Pancreas (tissue), 10 donors: ENCODE measurements at places on chromosomes 11 and 22.

- no peaks in the 10 kb centered on the region for H3K27me3 ChIP-seq
- H3K4me3 ChIP-seq = no peak overlapping the region
- peaks cover 13% of the 10 kb centered on the region for H3K4me1 ChIP-seq
- peaks cover 7% of the 10 kb centered on the region for H3K36me3 ChIP-seq
- no peak for DNase-seq
- H3K27ac ChIP-seq = peak overlapping the region; percentile 18
Measured at GRCh38 chr11:34650528-34650927, 29.6 kb downstream of the EHF start.

DNA sequence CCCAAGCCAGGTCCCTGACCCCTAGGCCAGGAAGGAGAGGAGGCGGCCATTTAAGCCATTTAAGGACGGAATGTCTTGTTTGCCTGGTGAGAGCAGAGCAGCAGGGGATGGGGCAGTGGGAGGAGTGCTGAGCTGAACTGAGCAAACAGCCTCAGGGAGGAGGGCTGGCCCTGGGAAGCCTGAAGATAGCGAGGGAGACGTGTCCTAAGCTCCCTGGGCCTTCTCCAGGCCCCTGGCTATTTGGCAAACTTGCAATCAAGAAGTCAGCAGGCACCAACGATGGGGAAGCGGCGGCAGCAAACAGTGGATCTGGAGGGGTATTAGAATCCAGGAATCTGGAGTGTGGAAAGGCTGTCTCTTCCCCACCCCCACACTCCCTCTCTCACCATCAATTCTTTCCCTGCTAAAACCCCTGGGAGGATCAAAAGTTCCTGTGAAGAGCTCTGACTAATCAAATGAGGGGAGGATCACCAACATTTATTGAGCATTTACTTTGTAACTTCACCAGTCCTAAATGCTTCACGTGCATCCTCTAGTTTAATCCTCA, 8.8 kb downstream of the BCL9L start:
- peak; percentile 80 for DNase-seq
- peak overlapping the region; percentile 55 for H3K27ac ChIP-seq
- H3K36me3 ChIP-seq = no peaks in the 10 kb centered on the region
- no peak overlapping the region for H3K4me3 ChIP-seq
- no peaks in the 10 kb centered on the region for H3K27me3 ChIP-seq

GRCh38 chr11:59267736-59268475, 55.2 kb upstream of the MPEG1 start:
- no peak for DNase-seq
- no peak overlapping the region for H3K27ac ChIP-seq
- H3K27me3 ChIP-seq = no peaks in the 10 kb centered on the region
- no peaks in the 10 kb centered on the region for H3K36me3 ChIP-seq

DNA sequence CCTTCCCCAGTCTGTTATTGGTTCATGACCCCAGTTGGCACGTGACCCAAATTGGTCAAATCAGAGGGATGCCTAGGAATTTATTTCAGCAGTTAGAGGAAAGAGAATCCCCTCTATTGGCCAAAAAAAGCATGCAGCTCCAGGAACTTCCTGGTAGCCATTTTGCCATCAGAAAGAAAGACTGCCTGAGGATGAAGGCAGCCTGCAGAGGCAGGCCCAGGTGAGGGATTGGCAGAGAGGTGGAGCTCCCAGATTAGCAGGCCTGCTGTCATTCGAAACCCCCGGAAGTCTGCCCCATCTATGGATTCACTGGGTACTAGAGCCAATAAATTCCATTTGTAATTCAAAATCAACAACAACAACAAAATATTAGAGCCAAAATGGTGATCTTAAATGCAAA, 207.6 kb downstream of the CWF19L2 start:
- H3K4me3 ChIP-seq = no peak overlapping the region
- H3K27me3 ChIP-seq = no peaks in the 10 kb centered on the region
- H3K36me3 ChIP-seq = no peaks in the 10 kb centered on the region
- no peaks in the 10 kb centered on the region for H3K4me1 ChIP-seq
- H3K27ac ChIP-seq = no peak overlapping the region

DNA sequence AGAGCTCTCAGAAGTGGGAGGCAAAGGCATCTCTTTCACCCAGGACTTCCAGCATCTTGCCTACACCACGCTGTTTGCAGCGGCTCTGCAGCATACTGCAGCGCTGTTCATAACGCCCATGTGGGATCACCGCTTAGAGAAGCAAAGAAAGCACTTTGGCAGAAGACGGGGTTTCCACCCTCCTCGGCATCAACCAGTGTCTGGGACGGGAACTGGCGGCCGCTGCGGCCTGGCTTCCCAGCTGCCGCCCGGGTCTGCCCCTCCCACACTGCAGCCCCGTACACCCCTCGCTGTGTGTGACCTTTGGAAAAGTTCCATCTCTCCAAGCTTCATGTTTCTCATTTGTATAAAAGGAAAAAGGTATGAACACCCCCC, 545 bp upstream of the TIRAP start:
- no peaks in the 10 kb centered on the region for H3K36me3 ChIP-seq
- no peak for DNase-seq
- no peaks in the 10 kb centered on the region for H3K27me3 ChIP-seq
- peak overlapping the region; percentile 84 for H3K27ac ChIP-seq

GRCh38 chr11:77557553-77557952, 32.2 kb upstream of the AQP11 start:
- H3K27me3 ChIP-seq = no peaks in the 10 kb centered on the region
- H3K4me1 ChIP-seq = no peaks in the 10 kb centered on the region
- no peak for DNase-seq
- no peak overlapping the region for H3K4me3 ChIP-seq
- H3K36me3 ChIP-seq = no peaks in the 10 kb centered on the region
- H3K27ac ChIP-seq = no peak overlapping the region

GRCh38 chr11:117799634-117800033, 2.6 kb upstream of the DSCAML1 start:
- no peak for DNase-seq
- H3K36me3 ChIP-seq = no peaks in the 10 kb centered on the region
- H3K27me3 ChIP-seq = no peaks in the 10 kb centered on the region
- no peak overlapping the region for H3K27ac ChIP-seq
- peaks cover 7% of the 10 kb centered on the region for H3K4me1 ChIP-seq

GRCh38 chr22:45584121-45584570, 81.5 kb downstream of the FBLN1 start:
- no peak for DNase-seq
- no peaks in the 10 kb centered on the region for H3K36me3 ChIP-seq
- H3K27me3 ChIP-seq = no peaks in the 10 kb centered on the region
- no peaks in the 10 kb centered on the region for H3K4me1 ChIP-seq
- H3K4me3 ChIP-seq = no peak overlapping the region

DNA sequence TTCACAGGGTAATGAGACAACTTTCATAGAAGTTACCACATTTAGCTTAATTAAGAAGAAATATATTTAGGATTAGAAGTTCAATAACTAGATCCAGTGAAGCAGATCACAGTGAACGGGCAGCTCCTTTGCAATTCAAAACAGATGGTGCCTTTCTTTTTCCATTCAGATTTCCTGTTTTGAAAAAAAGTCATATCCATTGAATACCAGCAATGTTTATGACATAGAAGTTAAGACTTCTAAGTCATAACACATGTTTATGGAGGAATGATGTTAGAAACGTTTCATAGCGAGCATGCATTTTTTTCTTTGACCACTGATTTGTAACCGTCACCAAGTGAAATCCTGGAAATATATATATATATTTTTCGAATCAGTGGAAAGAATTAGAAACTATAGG, 24.7 kb downstream of the LUZP2 start:
- no peak overlapping the region for H3K27ac ChIP-seq
- no peaks in the 10 kb centered on the region for H3K27me3 ChIP-seq
- H3K36me3 ChIP-seq = no peaks in the 10 kb centered on the region
- H3K4me3 ChIP-seq = no peak overlapping the region
- no peak for DNase-seq
- H3K4me1 ChIP-seq = no peaks in the 10 kb centered on the region

GRCh38 chr11:115324581-115325432, 179.4 kb downstream of the CADM1 start:
- peak; percentile 16 for DNase-seq
- H3K27me3 ChIP-seq = no peaks in the 10 kb centered on the region

DNA sequence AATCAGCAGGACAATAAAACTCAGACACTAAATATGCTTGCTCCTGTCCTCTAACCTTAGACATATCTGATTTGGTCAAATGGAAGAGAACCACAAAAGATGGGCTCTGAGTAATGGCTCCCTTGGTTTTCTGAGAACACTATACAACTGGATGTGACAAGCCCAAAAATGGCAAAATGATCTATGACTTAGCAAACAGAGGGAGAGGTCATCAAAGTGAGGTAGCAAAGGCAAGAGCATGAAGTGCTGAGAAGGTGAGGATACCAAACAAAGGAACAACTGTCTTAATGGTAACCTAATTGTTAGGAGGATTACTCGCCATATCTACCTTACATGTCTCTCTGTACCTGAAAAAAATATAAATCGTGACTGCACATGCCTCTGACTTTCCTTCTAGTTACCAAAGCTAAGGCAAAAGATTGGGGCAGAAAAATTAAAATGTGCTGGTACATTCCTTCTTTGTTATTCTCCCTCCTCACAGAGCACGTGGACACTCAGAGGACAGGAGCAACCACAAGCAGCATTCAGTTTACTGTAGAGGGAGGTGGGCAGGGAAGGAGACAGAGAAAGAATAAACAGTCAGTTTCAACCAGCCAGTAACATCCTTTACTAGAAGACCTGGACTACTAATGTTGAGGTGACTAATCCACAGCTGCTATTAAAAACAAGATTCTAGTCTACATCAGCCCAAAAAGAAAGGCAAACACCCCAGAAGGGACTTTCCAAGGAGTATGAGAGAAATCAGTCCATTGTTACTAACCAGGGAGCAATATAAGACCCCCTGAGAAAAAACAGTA, 88.8 kb downstream of the AMBRA1 start:
- peaks cover 8% of the 10 kb centered on the region for H3K36me3 ChIP-seq
- H3K4me1 ChIP-seq = no peaks in the 10 kb centered on the region
- no peaks in the 10 kb centered on the region for H3K27me3 ChIP-seq
- no peak overlapping the region for H3K27ac ChIP-seq
- H3K4me3 ChIP-seq = no peak overlapping the region

DNA sequence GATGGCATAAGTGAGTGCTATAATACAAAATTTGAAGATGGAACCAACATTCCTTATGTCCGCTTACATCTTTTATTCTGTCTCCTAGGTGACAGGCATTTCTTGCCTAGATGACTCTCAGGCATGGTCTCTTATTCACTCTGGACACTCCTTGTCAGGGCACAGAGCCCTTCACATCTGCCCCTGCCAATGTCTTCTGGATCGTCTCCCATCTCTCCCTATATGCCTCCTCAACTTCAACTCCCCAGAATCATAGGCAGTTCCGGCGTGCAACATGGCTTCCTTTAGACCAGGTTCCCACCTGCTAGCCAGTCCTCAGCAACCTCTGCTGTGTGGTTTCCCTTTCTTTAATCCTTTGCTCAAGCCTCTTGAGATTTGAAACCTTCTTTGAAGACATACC, 300.9 kb downstream of the TENM4 start:
- no peak overlapping the region for H3K4me3 ChIP-seq
- H3K4me1 ChIP-seq = no peaks in the 10 kb centered on the region
- no peaks in the 10 kb centered on the region for H3K27me3 ChIP-seq
- H3K36me3 ChIP-seq = no peaks in the 10 kb centered on the region
- no peak for DNase-seq

DNA sequence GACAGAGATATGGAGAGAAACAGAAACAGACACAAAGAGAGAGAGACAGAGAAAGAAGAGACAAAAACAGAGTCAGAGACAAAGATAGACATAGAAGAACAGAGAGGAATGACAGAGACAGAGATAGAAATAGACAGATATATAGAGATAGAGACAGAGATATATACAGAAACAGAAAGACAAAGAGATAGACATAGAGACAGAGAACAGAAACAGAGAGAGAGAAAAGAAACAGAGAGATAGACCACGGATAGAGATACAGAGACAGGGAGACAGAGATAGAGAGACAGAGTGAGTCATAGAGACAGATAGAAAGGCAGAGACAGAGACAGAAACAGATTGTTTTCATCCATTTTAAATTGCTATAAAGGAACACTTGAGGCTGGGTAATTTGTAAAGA, 12.3 kb upstream of the MPEG1 start:
- no peak overlapping the region for H3K4me3 ChIP-seq
- H3K27me3 ChIP-seq = no peaks in the 10 kb centered on the region
- H3K4me1 ChIP-seq = no peaks in the 10 kb centered on the region
- no peak overlapping the region for H3K27ac ChIP-seq
- no peak for DNase-seq

GRCh38 chr22:46386312-46386711, 50.8 kb downstream of the TRMU start:
- H3K27me3 ChIP-seq = no peaks in the 10 kb centered on the region
- DNase-seq = no peak
- H3K27ac ChIP-seq = no peak overlapping the region

DNA sequence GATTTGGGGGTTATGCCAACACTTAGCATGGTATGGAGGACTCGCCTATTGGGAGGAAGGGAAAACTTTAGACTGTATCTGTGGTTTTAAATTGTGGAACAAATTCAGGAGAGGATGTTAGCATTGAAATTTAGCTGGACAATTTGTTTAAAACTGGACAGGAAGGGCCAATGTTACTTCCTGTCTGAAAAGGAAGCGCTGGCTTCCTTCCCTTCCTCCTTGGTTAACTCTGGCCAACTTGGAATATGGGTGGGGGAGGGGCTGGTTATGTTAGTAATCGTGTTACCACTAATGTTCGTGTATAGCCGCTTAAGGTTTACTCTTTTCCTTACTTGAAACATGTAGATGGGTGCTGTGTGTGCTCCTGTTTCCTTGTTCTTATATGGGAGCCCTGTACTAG, 13.9 kb downstream of the CTNND1 start:
- H3K4me3 ChIP-seq = no peak overlapping the region
- no peak for DNase-seq
- no peaks in the 10 kb centered on the region for H3K36me3 ChIP-seq
- peak overlapping the region; percentile 16 for H3K27ac ChIP-seq

DNA sequence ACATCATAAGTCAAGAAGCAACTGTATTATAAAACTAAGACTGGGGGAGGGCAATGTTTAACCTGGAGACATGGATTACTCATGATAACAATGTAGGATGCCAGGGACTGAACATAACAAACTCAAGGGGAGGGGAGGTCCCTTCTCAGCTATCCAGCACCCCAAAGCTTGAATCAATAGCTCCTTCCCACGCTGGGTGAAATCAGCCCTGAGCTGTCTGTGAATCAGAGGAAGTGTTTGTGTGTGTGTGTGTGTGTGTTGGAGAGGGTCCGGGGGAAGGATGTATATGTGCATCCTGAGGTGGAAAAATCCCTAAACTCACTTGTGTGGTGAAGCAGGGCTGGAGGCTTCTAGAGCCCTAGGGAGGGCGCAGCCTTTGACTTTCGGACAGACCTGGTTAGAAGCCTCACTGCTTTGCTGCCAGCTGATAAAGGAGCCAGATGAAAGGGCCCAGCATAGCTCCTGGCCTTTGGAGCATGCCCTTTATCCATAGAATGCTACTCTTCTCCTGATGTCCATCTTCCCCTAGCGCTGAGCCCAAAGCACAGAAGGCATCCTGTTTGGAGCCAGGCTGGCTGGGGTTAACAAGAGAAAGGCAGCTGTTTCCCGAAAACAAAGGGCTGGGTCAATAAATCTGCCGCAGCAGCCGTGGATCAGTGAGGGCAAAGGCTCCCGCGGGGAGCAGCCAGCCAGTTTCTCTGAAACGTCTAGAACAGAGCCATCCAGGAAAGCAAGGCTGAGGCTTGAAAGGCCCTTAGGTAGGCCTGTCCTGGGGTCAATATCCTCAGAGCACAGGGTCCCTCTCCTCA, 35.8 kb downstream of the TNKS1BP1 start:
- H3K4me3 ChIP-seq = no peak overlapping the region
- no peak for DNase-seq
- H3K27ac ChIP-seq = peak overlapping the region; percentile 20
- H3K27me3 ChIP-seq = no peaks in the 10 kb centered on the region
- H3K36me3 ChIP-seq = no peaks in the 10 kb centered on the region
